ENCODE measurements at places on chromosomes 5 and 9.
A peak's percentile ranks its signal among the peaks of the same experiment; 100 is the strongest.

- no peak for DNase-seq
These were observed 17.9 kb downstream of the ITGA1 start for GRCh38 chr5:52805615-52806014.

GRCh38 chr5:95447961-95448360, 56.8 kb downstream of the FAM81B start:
- no peak for DNase-seq

GRCh38 chr9:75176037-75176436, 87.7 kb downstream of the OSTF1 start:
- DNase-seq, result no peak

GRCh38 chr5:158084292-158084691, 225.3 kb upstream of the CLINT1 start:
- no peak for DNase-seq

GRCh38 chr9:106879439-106879882, 16.5 kb downstream of the ZNF462 start:
- no peak for DNase-seq

- DNase-seq, result no peak
These were observed 58.6 kb upstream of the CTXN3 start for GRCh38 chr5:127590156-127590722.

DNA sequence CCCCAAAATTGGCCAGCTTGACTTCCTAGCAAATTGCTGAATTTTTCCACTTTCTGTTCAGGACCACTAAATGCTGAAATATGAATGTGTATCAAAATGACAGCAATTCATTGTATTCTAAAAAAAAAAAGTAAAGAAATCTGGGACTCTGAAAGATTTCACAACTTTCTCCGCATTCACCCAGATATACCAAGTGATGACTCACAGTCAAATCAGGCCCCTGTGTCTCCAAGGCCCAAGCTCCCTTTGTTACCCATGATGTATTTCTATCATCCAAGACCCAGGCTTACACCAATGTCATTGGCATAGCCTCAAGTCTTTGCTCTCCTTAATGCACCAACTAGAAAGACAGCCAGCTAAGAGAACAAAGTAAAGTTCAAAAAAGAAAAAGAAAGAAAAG, 493.9 kb downstream of the NTRK2 start:
- no peak for DNase-seq

DNA sequence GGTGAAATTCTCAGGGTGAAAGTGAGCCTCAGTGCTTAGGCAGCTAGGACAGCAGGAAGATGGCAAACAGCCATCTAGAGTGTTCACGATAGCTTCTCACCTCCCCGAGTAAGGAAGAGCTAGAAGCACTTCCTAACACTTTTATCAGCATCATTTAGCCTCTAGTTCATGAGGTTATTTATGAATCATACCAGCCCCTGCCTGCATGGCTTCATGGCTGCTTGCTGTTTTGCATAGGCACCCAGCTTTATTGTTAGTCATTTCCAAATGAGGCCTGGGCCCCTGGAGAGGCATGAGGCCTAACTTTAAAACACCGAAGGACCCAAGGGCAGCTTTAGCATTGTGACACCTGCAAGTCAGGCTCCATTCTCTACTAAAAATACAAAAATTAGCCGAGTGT, 134.9 kb upstream of the PANK3 start:
- DNase-seq, result no peak

DNA sequence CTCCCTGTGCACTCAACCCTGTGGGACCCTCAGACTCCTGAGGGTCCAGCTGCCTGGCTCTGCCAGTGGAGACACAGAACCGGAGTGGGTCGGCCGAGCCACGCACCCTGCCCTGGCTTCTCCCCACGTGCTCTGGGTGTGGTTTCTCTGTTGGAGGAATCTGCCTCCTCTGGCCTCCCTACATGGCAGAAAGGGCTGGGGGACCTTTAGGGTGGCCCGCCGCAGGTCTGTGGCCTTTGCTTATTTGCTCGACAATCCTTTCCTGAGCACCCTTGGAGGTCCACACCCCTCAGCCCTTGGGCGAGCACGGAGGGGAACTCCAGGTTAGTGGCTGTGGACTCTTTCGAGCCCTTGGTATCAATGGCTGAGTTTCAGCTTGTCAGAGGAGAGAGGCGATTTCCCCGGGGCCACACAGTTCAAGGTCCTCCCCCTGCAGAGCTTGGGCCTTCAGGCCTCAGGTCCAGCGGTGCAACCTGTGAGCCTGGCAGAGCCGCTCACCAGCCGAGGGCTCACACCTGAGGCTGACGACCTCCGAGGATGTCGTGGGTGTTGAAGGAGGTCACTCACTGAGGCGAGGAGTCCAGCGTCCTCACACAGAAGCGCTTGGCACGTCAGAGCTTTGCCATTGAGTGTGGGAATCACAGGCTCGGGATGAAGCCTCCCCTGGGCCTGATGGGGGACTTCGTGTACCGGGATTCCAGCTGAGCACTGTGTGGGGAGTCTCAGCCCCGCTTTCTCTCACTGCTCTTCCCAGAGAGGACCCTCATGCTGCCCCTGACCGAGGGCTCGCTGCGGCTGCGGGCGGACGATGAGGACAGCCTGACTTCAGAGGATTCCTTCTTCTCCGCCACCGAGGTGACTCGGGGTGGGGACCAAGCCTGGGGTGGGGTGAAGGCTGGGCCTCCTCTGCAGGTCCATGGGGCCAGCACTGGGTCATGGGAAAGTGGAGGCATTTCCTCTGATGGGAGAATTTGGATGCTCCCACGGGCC, 20.8 kb upstream of the DOLPP1 start:
- no peak for DNase-seq

DNA sequence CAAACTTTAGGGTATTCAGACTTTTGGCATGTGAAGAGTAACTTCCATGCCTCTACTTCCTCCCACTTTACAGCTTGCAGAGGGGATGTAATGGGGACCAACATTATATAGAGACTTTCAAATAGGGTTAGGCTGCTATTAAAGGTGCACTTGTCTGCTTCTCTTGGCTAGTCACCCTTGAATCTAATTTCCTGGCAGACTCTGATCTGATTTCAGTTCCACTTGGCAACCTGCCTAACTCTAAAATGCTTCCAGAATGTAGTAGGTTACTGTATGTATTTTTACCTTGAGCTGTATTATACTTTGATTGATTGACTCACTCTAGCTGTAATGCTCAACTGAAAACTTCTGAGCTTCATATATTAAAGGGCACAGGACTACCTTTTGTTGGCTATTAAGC, 693.4 kb downstream of the KCTD16 start:
- DNase-seq, result no peak

DNA sequence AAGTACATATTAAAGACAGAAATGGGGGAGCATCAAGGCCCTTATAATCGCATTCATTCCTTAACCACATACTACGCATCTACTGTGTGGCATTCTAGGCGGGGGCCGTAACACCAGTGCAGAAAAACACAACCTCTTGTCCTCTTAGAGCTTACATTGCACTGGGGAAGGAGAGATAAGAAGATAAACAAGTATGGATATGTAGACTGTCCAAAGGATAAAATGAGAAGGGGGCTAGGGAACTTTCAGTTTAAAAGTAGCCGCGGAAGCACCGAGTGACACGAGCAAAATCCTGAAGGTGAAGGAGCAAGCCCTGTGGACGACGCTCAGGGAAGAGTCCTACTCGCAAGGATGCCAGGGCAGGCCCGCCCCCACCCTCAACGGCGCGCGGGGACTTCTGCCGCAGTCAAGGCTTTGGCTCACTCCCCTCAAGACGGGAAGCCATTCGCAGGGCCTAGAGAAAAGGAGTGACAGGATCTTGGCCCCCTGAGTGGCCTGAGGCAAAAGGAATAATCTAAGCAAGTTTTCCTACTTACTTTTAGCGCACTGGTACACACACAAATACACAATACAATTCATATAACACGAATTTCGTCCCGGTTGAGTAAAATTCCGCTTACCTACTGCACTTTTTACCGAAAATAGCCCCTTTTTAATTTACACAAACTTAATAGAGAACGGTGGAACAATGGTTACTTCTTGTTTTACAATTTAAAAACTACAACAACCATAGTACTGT, 1.3 kb upstream of the NIPBL start:
- peak; percentile 78 for DNase-seq

- no peak for DNase-seq
These were observed 272.8 kb upstream of the IRX4 start for GRCh38 chr5:2155556-2155955.

DNA sequence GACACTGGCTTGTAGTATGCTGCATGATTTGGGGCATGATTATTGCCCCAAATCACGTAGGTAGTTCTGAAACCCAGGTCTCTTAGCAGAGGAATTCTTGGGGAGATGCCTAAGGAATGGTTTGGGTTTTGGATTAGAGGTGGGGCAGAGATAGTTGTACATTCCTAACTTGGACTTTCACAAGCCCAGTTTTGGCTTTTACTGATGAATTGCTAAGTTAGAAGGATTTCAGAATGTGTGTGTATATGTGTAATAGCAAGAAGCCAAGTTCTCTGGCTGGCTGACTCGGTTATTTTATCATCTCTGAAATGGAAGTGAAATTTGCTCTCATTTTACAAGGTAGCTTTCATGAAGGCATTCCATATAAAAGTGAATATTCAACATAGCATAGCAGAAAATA, 23.8 kb upstream of the ZNF131 start:
- no peak for DNase-seq

- DNase-seq, result peak; percentile 92
These were observed 321.0 kb upstream of the TRPC7 start for GRCh38 chr5:136686192-136686872.

- DNase-seq, result no peak
These were observed 811.6 kb upstream of the ZNF608 start for GRCh38 chr5:125558016-125558415.

GRCh38 chr5:42949348-42950115, 90.6 kb downstream of the ANXA2R start:
- DNase-seq, result no peak

- DNase-seq, result no peak
These were observed 110.0 kb downstream of the GAS1 start for GRCh38 chr9:86837345-86837744.
